Tibial nerve (tissue), 4 donors: ENCODE measurements at places on chromosomes 1 and 21. TPM values are rescaled to one million over a fixed set of nuclear protein-coding genes. Genes with fewer than 3 reads are reported as not detected.

The GJB5 gene
- total RNA-seq = 1.0 TPM

The ZNF683 gene
- not detected for total RNA-seq

The EPHA10 gene
- total RNA-seq = under 0.01 TPM

The C1orf141 gene
- total RNA-seq = not detected

The KRTAP27-1 gene
- not detected for total RNA-seq

The TNFSF4 gene
- total RNA-seq = 5.1 TPM

The RNF186 gene
- not detected for total RNA-seq

The KLHDC8A gene
- total RNA-seq = 4.6 TPM

The NBPF4 gene
- not detected for total RNA-seq

The TTLL7 gene
- total RNA-seq = 8.8 TPM

The CRNN gene
- total RNA-seq = not detected

The PDC gene
- not detected for total RNA-seq

The SLC25A34 gene
- total RNA-seq = 23.7 TPM

The NHLH2 gene
- total RNA-seq = not detected

The LAPTM5 gene
- total RNA-seq = 21.1 TPM

The LUZP1 gene
- 16.7 TPM for total RNA-seq

The ELAVL4 gene
- not detected for total RNA-seq

The C1orf87 gene
- total RNA-seq = not detected

The ESRRG gene
- total RNA-seq = 1.4 TPM

The SLC6A9 gene
- total RNA-seq = 0.78 TPM

The NUP210L gene
- 0.30 TPM for total RNA-seq

The CHIA gene
- not detected for total RNA-seq

The RABGGTB gene
- 54.6 TPM for total RNA-seq

The RHD gene
- not detected for total RNA-seq

The EXTL1 gene
- 33.9 TPM for total RNA-seq

The PEX11B gene
- 28.0 TPM for total RNA-seq

The OVAAL gene
- total RNA-seq = not detected

The OR2M3 gene
- not detected for total RNA-seq

The SYPL2 gene
- 3.5 TPM for total RNA-seq

The KCNJ15 gene
- 2.4 TPM for total RNA-seq

The LENEP gene
- total RNA-seq = not detected

The IRF6 gene
- 0.42 TPM for total RNA-seq
